NCI-H510A (cell line): ENCODE measurements at places on chromosomes 12 and 14.
A peak's percentile ranks its signal among the peaks of the same experiment; 100 is the strongest.

DNA sequence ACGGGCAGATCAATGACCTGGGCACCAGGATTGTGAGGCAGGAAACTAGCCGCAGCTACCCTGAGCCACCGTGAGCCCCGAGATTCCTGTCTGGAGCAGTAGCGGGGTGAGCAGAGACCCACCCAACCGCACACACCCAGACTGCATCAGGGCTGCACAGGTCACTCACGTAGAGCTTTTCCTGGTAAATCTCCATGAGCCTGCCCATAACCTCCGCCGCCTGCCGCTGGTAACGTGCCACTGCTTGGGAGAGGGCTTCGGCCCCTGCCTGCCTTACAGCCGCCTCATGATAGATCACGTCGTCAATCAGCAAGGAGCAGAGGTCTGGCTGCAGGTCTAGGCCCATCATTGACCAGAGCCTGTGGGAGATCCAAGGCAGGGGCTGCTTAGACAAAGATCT, 38.5 kb upstream of the RAB35 start:
- DNase-seq, result no peak

GRCh38 chr12:107436836-107437235, 248.8 kb upstream of the PWP1 start:
- DNase-seq, result no peak

- DNase-seq, result no peak
These were observed 90.0 kb downstream of the RIN3 start for GRCh38 chr14:92603309-92604242.

DNA sequence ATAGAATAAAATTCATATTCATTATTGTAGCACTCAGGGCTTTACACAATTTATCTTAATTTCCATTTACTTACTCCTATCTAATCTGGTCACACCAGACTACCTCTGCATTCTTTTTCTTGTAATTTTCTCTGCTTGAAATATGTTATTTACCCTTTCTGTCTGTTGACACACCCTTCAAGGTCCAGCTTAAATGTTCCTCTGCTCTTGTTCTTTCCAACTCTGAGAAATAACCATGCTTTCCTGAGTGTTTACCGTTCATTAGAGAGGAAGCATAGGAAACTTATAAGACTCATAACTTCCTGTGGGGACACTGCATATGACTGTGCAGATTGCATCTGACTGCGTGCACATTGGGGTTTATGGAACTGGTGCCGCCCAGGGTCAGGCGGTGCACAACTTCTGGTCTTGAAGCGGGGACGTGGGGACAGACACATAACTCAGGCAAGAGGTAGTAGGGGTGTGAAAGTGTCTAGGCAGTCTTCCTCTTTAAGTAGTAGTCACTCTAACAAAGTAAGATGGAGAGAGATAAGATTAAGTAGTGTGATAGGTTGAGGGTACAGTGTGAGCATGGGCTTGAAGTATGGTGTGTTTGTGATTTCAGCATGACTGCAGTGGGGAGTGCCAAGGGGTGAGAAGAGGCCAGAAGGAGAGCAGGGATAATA, 42.6 kb upstream of the FOXJ2 start:
- DNase-seq, result no peak

GRCh38 chr14:28298156-28298555, 468.4 kb upstream of the FOXG1 start:
- DNase-seq, result no peak

- no peak for DNase-seq
These were observed 1.6 kb upstream of the HHIPL1 start for GRCh38 chr14:99643343-99643742.

GRCh38 chr12:118560733-118561132, 184.4 kb downstream of the SUDS3 start:
- DNase-seq, result no peak

DNA sequence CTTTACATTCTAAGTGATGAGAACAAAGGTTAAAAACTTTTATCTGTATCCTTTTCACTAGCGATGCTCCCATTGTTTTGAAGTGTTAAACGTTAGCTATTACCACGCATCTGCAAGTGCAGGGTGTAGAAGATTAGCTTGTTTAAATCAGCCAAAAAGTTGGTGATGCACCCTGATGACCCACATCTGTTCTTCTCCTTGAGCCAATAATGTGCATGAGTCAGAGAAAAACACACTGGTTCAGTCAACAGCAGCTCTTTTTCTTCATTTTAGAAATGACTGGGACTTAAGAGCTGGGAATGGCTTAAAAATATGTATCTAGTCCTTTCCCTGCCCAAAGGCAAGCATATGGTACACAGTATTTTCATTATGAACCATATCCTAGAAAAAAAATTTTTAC, 323.5 kb upstream of the PDE3A start:
- DNase-seq, result no peak

- peak; percentile 64 for DNase-seq
These were observed 110.1 kb upstream of the TMEM132D start for GRCh38 chr12:130013771-130014484.
